ENCODE measurements at places on chromosomes 12 and 14.

- DNase-seq = no peak
Observed at GRCh38 chr14:33073023-33073422, 134.3 kb downstream of the NPAS3 start.

DNA sequence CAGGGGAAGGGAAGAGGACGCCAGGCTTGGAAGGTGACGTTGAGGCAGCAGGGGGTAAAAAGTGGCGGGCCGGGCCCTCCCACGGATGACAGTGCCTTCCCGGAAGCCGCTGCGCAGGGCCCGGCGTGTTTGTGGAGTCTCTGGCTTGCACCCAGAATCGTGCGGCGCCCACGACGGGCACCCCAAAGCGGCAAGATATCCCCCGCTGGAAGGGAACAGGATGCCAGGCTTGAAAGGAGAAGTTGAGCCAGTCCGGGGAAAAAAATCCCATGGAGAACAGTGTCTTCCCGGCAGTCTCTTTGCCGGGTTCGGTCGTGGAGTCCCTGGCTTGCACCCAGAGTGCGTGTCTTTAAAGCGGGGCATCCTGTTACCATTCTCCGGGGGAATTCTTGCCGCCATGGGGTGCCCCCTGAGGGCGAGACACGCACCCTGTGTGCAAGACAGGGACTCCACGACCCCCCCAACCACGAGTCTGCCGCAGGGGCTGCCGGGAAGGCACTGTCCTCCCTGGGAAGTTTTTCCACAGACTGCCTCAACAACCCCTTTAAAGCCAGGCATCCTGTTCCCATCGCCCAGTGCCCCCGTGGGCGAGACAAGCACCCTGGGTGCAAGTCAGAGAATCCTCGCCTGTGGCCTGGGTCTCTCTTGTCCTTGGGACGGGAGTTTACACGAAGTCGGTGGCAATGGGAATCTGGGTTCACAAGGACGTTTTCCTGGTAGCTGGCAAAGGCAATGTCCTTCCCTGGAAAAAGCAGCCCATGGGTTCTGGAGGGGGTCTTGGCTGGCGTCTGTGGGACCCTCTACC, 156.1 kb upstream of the ALG10B start:
- DNase-seq = no peak

DNA sequence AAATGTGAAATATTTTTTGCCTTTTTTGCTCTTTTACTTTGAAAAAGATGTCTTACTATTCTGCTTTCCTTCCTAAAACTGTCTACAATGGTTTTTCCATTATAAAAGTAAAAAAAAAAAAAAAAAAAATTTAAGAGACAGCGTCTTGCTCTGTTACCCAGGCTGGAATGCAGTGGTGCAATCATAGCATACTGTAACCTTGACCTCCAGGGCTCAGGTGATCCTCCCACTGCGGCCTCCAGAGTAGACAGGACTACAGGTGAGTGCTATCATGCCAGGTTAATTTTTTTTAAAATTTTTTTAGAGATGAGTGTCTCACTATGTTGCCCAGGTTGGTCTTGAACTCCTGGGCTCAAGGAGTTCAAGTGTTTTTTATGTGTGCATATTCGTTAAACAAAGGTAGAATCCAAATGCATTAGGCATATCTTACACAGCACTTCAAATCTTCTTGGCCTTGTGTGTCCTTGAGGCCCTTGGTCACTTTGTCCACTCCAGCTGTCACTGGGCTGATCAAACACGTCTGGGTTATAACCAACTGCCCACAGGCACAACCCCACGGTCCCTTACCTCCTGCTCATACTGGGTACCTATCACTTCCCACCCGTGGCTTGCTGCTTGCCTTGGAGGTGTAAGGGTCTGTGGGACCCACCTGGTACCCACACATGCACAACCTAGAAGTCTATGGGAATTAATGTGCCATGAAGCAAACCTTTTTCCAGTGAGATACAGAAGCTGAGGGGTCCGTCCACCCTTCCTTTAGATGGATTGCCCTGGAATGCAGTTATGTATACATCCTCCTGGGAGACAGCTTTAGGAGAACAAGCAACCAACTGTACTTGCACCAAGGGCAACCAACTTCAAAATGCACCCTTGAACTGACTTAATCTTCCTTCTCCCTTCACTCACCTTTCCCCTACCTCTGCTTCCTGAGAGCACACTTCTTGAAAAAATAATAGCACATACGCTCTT, 12.8 kb downstream of the RAD52 start:
- no peak for DNase-seq

GRCh38 chr12:20482491-20483054, 114.2 kb downstream of the PDE3A start:
- DNase-seq = no peak

GRCh38 chr12:62250671-62251608, 9.3 kb upstream of the USP15 start:
- no peak for DNase-seq
